Hepatocyte (in vitro differentiated cells): ENCODE measurements at places on chromosomes 3 and 15. TPM values are rescaled to one million over a fixed set of nuclear protein-coding genes. Genes with fewer than 3 reads are reported as not detected.

Gene AMOTL2
- polyA plus RNA-seq, result 63.9 and 74.2 TPM in 2 replicates

Gene RAB7A
- polyA plus RNA-seq, result 249 and 269 TPM in 2 replicates

Gene EPHA6
- polyA plus RNA-seq, result 3.4 and 5.0 TPM in 2 replicates

Gene PLXNA1
- 19.7 and 21.3 TPM in 2 replicates for polyA plus RNA-seq

Gene TMOD2
- polyA plus RNA-seq, result 1.0 and 1.7 TPM in 2 replicates

Gene RTP4
- 1.9 and 2.0 TPM in 2 replicates for polyA plus RNA-seq

Gene RAD51
- polyA plus RNA-seq, result 4.9 and 5.9 TPM in 2 replicates

Gene TGM4
- 0.78 TPM in 1 of 2 replicates, not detected in the other for polyA plus RNA-seq

Gene SERPINI2
- polyA plus RNA-seq, result not detected in 2 replicates

DNA sequence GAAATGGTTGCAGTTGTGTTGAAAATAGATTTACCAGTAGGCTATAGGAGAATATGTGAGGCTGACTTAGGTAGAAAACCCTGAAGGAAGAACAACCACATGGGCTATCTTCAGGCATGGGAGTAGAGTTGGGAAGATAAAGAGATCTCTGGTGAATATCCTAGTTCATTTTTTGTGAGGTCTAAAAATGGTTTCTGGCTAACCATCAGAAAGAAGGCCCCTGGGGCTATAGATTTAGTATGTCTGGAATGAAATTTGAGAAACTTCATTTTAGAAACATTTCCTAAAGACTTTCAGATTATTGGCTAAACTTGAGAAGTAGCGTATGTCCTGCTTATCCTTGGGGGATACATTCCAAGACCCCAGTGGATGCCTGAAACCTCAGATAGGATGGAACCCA, 148.2 kb downstream of the NAALADL2 start:
- DNase-seq, result no peak

GRCh38 chr3:100756441-100756840, 47.1 kb downstream of the TFG start:
- DNase-seq, result no peak

- no peak for DNase-seq
Observed at GRCh38 chr15:38504680-38505467, 50.9 kb downstream of the FAM98B start.

DNA sequence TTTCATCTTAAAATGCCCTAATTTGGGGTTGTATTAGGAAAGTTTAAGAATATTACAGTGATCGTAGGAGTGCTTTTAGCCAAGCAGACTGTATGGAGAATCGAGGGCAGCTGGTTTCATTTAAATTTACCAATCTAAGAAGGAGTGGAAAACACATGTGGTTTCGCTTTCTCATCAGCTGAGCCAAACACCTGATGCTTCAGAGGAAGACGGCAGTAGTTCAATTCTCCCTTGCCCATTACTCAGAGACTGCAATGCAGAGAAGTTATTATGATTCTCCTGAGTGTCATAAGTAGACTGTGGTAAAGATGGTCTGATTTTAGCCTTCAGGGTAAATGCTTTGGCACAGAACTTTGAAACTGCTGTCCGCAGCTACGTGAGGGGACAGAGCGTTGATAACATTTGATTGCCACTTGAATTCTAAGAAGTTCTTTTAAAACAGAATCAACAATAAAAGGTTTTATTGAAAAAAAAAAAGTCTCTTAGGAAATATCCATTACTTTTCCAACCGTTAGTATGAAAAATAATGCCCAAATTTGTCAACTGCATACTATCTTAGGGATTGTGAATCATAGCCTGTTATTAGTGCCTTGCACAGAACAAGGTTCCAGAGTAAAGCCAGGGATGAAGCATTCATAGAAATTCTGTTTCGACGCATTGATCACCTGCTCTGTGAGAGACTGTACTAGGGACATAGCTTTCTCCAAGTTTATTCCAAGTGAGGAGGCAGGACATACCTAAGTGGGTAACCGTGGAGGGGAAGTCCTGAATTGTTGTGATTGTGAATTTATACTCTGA, 25.6 kb downstream of the LYSMD4 start:
- no peak for DNase-seq

GRCh38 chr3:7787871-7788828, 713.5 kb upstream of the LMCD1 start:
- DNase-seq, result peak; percentile 46

DNA sequence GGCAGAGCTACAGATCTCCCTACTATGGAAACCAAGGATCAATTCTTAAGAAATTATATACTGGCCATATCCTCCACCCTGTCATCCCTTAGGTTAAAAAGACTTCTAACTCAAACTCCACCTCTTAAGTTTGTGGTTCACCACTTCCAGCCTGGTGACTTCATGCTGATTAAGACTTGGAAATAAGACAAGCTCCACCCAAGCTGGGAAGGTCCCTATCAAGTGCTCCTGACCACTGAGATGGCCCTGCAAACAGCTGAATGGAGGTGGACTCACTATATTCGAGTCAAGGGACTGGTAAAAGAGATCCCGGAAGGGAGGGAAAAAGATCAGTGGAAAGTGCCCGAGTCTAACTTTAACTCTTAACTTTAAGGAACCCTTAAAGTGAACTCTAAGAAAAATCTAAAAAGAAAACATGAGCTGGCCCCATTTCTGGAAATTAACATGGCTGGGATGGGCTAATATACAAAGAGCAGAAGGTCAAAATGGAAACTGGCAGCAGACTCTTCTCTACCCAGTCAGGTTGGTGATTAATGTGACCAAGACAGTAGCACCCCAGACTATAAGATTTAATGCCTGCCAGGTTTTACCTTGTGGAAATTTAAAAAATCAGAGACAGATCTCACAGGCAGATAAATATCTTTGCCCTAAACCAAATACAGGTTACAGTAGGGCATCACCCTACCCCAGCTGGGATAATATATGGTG, 43.9 kb downstream of the PPCDC start:
- no peak for DNase-seq

DNA sequence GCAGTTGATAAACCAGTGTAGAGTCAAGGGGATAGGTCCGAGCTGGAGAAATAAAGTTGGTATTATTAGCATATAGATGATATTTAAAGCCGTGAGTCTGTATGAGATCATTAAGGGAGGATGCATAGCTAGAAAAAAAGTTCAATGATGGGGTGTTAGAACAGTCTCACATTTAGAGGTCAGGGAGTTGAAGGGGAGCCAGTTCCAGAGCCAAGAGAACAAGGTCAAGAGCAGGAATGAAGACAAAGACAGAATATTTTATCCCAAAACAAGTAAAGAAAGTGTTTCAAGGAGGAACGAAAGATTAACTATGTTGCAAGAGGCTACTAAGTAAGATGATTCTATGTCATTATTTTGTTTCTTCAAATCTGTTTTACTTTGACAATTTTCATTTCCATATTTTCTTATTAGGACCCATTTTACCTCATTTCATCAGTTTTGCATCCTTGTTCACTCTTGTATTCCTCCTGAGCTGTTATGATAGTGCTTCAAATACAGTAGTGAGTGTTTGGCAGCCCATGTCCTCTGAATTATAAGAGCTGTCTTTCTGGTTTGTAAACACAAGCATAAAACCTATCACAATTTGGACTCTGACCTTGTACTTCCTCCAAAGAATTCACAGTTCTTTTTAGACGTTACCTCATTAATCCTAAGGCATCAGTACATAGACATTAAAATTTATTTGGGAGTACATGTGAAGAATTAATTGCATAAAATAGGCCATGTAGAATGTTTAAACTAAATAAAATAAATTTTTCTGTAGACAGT, 695.7 kb upstream of the NECTIN3 start:
- no peak for DNase-seq

DNA sequence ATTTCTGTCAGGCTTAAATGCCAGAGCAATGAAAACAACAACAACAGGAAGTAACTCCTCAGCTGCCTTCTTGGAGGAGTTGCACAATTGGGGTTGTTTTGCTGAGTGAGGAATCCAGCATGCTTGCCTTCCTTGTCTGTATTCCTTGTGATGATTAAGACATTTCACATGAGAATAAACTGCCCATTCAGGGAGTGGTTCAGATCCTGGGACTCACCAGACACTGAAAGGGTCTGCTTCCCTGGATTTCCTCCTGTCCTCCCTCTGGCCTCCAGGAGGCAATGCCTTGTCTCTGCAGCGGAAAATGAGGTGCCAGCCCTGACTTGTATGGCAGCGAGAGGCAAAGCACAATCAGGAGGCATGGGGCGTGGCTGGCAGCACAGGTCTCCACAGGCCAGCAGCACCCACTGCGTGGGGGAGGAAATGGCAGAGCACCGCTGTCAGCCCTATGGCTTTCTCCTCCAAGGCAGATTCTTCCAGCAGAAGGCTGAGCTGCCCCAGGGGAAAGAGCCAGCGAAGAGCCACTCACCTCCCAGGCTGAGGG, 41.5 kb downstream of the RBP2 start:
- peak; percentile 56 for DNase-seq

DNA sequence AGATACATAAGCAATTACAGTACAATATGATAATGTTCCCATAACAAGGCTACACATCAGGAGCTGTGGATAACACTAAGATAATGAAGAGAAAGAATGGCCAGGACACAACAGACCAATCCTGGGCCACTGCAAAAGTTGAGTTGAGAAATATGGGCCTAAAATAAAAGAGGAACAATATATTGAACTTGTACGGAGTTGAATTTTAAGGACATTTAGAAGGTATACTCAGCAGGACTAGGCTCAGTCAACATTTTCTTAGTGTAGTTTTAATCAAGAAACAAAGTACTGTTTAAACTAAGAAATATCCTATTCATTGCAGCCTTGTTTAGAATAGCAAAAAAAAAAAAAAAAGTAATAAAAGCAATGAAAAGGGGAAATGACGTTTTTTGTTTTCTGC, 24.3 kb downstream of the HERC1 start:
- DNase-seq, result no peak

DNA sequence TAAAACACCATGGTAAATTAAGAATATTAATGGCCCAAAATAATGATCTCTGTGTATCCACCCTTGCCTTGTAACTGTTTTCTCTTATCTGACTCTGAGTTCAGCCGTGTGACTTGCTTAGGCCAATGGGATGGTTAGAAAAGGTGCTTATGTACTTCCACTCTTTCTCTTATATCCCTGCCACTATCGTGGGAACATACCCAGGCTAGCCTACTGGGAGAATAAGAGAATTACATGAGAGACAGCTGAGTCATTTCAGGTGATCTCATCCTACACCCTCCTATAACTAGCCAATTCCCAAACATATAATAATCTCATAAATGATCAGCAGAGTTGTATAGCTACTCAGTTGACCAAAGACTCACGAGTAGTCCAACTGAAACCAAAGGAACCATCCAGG, 98.3 kb upstream of the ABI3BP start:
- no peak for DNase-seq

DNA sequence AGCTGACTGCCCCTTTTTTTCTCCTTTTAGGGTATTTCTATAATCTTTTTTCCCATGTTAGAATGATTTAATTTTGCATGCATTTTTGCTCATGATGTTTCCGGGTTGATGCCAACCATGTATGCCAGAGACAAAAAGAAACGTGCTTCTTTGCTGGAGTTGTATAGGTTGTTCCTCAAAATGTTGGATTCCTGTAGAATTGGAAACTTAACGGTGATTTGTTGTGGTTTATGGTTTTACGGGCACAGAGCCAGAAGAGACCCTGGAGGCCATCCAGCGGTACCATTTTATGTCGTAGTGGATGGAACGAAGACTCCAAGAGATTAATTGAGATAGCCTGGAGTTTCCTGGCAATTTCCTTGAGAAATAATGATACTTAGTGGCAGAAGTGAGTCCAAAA, 481.5 kb upstream of the RGMA start:
- no peak for DNase-seq

DNA sequence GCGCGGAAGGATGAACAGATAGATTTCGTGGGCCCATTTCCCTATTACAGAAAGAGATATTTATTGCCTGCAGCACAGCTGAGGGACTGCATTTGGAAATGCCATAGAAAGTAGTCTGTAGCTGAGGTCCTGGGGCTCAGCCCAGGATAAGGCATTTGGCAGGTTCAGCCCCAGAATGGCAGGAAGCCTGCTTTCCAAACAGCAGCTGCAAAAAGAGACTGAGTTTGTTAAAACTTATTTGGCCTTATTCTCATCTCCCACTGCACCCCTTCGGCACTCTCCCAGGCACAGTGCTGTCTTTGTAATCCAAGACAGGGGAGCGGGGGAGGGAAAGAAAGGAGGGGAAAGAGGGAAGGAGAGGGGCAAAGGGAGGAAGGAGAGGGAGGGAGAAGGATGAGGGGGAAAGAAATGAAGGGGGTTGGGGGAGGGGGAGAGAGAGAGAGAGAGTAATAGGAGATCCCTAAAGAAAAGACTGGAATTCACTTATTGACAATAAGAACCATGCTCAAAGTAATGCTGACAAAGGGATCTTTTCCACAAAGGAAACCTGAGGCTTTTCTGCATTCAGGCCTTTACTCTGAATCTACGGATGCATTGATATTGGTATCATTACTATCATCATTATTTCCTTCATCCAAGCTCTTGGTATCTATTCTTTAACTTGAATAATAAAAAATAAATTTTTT, 94.0 kb upstream of the LRRN1 start:
- no peak for DNase-seq

DNA sequence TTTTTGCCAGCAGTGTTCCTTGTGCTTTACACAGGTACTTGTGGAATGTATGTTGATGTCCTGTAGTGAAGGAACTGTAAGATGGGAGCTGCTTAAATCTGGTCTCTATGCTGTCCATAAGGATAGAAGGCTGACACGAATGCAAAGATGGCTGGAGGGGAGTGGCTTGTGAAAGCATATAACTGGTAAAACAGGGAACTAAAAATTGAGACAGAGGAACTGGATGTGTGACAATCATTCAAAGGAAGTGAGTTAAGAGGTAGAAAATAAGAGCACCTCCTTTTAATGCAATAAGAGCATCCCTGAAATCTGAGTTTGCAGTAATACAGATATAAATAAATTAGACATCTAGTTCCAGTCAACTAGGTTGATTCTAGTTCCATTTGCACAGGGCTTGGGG, 35.2 kb downstream of the RNF13 start:
- DNase-seq, result no peak

DNA sequence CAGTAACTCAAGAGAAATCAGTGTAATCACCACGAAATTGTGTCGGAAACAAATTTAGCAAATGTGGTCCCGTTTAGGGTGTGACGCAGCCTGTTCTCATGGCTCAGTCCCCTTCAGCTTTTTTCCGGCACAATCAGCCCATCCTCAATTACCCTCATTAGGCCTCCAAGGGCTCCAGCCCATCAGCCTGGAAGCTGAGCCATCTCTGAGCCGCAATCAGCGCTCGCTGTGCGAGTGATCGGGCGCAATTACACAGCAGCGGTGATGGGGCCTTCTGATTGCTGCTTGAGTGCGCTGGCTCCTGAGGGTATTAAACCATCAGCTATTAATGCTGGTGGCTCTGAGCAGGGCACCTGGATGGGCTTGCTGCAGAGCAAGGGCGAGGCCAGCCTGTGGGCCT, 55.6 kb downstream of the PLXNA1 start:
- no peak for DNase-seq

GRCh38 chr15:71198846-71199245, 83.6 kb downstream of the THSD4 start:
- DNase-seq, result no peak

- DNase-seq, result no peak
Observed at GRCh38 chr3:107907996-107908395, 182.8 kb downstream of the CD47 start.

DNA sequence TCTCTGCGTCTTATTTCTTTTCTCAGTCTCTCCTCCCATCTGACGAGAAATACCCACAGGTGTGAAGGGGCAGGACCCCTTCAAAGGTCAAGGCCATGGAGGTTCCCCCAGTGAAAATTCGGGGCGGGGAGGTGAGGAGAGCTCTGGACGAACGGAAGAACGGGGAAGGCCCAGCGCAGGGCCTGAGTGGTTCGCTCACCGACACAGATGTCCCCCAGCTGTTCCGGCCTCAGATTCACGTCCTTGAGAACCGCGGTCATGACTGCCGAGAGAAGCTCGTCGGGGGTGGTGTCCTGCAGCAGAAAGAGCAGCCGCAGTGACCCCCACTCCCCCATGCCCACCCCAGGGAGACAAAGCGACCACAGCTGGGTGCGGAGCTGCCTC, 542 bp downstream of the ACAA1 start:
- DNase-seq, result no peak
